Stimulated activated CD4-positive, alpha-beta T cell treated with anti-CD3 and anti-CD28 coated beads, Interleukin-4, amount 100 ng/mL, for 4 hours (primary cell): ENCODE measurements at places on chromosomes 7 and 10.

DNA sequence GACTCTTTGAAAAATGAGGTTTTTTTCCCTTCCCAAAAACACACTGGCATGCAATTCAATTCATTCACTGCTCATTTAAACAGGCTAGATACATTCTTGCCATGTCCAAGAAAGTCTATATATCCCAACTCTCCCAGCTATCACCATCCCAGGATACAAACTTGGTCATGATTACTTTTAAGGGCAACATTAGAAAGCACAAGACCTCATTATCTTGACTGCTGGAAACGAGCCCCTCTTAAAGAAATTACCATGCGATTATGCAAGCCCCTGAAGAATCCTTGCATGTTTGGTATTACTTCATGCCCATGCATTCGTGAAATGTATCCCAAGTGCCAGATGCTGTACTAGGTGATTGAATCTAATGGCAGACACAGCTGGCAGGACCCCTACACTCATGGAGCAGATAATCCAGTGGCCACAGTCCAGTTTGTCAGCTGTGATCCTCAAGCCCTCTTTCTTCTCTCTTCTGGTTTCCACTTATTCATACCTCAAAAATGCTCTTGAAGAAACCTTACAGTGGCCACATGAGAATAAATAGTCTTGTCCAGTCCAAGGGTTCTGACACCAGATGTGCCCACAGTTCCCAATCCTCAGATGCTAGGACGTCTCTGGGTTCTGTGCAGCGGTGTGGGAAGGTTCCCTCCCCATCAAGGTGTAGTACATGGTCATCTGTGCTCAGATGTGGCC, 103.7 kb upstream of the HABP2 start:
- DNase-seq, result no peak

DNA sequence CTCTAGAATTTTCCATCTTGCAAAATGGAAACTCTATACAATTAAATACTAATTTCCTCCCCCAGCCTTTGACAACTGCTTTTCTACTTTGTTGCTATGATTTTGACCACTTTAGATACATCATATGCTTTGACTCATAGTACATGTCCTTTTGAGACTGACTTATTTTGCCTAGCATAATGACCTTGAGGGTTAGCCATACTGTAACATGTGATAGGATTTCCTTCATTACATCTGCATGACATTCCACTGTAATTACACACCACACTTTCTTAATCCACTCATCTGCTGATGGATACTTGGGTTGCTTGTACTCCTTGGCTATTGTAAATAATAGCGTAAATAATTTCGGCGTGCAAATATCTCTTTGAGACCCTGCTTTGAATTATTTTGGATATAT, 127.7 kb downstream of the JAZF1 start:
- no peak for DNase-seq

GRCh38 chr10:70167246-70167645, 3.1 kb downstream of the SAR1A start:
- DNase-seq, result no peak

- no peak for DNase-seq
Observed at GRCh38 chr10:93577565-93577964, 11.1 kb downstream of the FFAR4 start.

DNA sequence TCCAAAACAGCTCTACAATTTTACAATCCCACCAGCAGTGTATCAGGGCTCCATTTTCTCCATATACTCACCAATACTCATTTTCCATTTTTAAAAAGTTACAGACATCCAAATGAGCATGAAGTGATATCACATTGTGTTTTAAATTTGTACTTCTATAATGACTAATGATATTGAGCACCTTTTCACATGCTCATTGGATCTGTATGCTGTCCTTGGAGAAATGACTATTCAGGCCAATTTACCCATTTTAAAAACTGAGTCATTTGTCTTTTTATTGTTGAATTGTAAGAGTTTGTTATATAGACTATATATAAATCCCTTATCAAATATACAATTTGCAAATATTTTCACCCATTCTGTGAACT, 162.0 kb downstream of the MAGI2 start:
- no peak for DNase-seq

DNA sequence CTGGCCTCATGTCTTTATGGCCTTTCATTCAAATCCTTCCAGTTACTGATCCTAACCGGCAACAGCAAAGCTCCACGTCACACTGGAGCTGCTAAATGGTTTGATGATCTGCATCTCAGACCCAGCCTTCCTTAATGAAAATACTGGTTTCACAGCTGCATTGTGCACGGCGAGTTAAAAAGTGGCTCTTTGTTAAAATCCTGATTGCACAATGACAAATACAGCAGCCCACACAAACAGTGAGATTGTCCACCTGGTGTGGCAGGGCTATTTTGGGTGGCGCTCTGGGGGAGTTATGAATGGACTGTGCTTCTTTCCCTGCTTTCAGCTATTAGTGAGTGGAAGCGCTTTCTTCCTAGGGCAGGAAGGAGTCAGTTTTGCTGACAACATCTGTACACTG, 63.4 kb upstream of the C1QL3 start:
- DNase-seq, result no peak

DNA sequence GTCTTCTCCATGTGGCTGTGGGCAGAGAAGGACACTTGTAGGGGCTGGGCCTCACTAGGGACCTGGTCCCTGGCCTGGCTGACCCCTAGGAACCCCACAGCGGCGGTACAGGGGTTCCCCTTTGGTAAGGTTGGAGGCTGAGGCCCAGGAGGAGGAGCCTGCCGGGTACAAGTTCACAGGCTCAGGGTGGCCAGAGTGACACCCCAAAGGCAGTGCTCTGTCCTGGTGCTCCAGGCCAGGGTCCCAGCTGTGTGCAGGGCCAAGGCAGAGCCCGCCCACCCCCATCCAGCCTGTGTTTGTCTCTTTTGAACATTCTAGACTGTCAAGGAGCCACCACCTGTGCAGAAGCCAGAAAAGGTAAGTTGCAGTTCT, 23.3 kb downstream of the ANTXRL start:
- DNase-seq, result no peak

- no peak for DNase-seq
Observed at GRCh38 chr10:121352231-121352855, 245.9 kb downstream of the FGFR2 start.

DNA sequence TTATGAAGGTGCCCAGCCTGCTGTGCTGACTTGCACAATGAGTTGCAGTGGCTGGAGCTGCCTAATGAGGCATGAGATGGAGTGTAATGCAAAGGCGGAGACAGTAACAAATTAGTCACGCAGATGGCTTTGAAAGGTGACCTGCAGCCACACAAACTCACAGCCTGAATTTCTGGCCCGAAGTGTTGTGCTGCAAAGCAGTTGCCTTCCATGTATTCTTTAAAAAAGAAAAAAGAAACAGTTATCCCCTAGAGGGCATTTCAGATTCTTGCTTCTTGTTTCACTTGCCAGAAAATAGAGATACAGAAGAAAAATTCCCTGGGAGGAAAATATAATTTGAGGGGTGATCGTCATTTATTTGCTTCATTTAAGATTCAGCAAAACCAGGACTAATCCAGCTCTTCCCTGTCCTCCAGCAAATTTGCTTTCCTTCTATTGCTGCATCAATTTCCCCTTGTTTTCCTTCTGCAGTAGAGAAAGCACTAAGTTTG, 239.9 kb downstream of the ADRA2A start:
- no peak for DNase-seq

GRCh38 chr7:102285540-102286236, 980 bp upstream of the SH2B2 start:
- no peak for DNase-seq

GRCh38 chr10:90939648-90940047, 18.8 kb upstream of the ANKRD1 start:
- DNase-seq, result no peak

DNA sequence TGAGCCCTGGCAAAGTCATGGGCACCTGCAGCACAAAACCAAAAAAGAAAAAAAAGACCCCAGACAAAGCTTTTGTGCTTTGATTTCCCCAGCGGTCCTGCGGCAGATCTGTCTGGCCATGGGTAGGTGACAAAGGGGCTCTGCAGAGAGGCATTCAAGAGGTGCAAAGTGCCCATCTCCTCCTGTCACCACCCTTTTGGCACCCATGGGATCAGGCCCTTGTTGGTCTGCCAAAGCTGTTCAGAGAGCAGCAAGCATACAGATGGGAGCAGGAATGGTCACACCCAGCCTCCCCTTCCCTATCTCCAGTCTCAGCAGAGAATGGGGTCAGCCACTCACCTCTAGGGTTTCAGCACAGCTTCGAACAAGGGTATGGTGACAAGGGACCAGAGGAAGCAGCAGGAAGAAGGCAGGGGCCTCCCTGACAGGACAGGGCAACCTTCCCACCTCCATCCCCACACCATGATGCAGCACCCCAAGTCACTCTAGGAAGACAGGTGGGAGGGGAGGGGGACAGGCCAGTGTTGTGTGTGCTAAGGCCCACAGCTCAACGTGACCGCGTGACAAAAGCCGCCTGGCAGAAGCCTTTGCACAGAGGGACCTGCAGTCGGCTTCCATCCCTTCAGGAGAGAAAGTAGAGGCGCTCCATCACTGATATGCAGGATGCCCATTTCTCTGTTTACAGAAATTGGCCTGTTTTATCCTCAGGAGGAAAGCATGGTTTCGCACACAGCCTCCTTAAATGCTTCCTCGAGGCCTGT, 6.3 kb downstream of the CAMK2G start:
- DNase-seq, result no peak

DNA sequence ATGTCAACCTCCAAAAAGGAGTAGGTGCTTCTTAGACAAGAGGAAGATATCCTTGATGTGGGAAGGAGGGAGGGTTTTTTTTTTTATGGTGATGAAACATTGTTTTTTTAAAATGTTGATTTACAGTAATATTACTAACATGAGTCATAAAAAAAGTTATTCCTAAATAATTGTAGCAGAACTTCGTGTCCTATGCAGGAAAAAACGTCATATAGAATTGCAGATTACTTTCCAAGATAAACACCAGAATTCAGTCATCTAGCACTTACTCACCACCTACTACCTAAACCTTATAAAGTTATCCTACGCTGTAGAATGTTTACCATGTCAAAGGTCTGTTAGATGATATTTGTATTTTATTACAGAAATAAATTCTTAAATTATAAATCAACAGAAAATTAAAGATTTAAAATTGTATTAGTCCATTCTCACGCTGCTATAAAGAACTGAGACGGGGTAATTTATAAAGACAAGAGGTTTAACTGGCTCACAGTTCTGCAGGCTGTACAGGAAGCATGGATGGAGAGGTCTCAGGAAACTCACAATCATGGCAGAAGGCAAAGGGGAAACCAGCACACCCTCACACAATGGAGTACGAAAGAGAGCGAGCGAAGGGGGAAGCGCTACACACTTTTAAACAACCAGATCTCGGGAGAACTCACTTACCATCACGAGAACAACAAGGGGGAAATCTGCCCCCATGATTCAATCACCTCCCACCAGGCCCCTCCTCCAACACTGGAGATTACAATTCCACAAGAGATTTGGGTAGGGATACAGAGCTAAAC, 105.2 kb upstream of the NEBL start:
- DNase-seq, result no peak

DNA sequence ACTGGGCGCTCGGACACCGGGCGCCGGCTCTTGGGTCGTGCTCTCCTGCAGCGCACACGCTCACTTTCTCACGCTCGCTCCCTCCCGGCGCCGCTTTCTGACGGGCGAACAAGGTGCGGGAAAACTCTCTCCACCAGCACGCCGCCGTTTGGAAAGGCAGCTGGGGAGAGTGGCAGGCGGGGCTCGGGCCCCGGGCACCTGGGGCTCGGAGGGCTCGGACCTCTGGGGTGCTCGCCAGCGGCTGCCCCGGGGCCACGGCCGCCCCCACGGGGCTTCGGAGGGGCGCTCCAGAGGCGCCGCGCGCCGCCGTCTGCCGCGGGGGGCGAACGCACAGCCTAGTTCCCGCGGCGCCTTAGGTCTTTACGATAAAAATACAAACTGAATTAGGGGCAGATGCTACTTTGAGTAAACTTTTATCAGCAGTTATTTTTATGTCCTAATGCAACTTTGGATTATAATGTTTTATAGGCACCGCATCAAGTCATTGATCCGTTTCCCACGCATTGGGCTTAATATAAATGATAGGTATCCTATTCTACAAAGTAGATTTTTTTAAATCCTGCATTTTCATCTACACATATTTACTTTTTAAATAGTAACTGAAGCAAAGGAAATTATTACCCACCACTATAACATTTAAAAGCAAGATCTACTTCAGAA, 535 bp upstream of the EPC1 start:
- no peak for DNase-seq

GRCh38 chr10:33715303-33715975, 381.0 kb upstream of the NRP1 start:
- no peak for DNase-seq

GRCh38 chr7:39001595-39001994, 23.9 kb downstream of the POU6F2 start:
- no peak for DNase-seq

DNA sequence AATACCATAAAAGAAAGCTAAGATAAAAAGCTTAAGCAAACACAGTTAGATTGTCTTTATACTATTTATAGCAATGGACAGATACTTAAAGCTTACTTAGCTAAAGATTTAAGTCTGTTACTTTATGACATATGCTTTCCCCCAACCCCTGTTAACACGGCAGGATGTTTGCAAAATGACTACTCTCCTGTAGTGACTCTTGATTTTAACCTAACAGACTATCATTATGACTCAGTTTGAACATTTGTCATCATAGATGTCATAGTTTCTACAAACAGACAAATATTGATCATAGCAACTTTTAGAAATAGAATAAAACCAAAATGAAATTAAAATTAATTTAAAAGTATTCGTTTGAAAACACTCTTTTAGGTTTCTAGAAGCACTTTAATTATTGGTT, 7.8 kb upstream of the COMMD3 start:
- DNase-seq, result peak; percentile 21

GRCh38 chr7:33072471-33072870, 9.9 kb upstream of the NT5C3A start:
- no peak for DNase-seq

- no peak for DNase-seq
Observed at GRCh38 chr10:20822825-20823224, 74.3 kb downstream of the NEBL start.

GRCh38 chr7:141208539-141208938, 134.7 kb downstream of the TMEM178B start:
- DNase-seq, result no peak

DNA sequence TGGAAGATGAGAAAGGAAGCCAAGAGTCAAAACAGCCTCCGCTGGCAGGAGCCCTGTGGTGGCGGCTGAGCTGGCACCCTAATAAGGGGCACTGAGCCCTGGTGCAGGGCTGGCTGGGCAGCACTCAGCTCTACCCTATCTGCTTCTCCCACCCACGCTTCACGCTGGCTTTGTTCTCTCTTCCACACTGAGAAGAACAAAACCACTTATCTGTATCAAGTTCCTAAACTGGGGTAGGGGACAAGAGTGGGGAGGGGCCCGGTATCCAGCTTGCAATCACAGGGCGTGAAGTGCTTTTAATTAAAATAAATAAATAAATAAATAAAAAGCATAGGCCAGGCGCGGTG, 52.1 kb downstream of the FAM53B start:
- no peak for DNase-seq

- no peak for DNase-seq
Observed at GRCh38 chr7:71386152-71386785, 254.3 kb downstream of the GALNT17 start.

GRCh38 chr10:57053530-57053929, 692.5 kb upstream of the ZWINT start:
- no peak for DNase-seq

- DNase-seq, result no peak
Observed at GRCh38 chr10:89846281-89846630, 144.9 kb downstream of the KIF20B start.
